Lower leg skin (tissue), 4 donors: ENCODE measurements at places on chromosomes 1 and 21. TPM values are rescaled to one million over a fixed set of nuclear protein-coding genes. Genes with fewer than 3 reads are reported as not detected.
A peak's percentile ranks its signal among the peaks of the same experiment; 100 is the strongest.

- DNase-seq = no peak
These were observed 685 bp upstream of the VAMP4 start for GRCh38 chr1:171742577-171742922.

- no peak for DNase-seq
These were observed 134.6 kb upstream of the LRRC7 start for GRCh38 chr1:69433073-69433472.

- DNase-seq = peak; percentile 55
These were observed 520 bp downstream of the PLEKHN1 start for GRCh38 chr1:966704-967300.

DNA sequence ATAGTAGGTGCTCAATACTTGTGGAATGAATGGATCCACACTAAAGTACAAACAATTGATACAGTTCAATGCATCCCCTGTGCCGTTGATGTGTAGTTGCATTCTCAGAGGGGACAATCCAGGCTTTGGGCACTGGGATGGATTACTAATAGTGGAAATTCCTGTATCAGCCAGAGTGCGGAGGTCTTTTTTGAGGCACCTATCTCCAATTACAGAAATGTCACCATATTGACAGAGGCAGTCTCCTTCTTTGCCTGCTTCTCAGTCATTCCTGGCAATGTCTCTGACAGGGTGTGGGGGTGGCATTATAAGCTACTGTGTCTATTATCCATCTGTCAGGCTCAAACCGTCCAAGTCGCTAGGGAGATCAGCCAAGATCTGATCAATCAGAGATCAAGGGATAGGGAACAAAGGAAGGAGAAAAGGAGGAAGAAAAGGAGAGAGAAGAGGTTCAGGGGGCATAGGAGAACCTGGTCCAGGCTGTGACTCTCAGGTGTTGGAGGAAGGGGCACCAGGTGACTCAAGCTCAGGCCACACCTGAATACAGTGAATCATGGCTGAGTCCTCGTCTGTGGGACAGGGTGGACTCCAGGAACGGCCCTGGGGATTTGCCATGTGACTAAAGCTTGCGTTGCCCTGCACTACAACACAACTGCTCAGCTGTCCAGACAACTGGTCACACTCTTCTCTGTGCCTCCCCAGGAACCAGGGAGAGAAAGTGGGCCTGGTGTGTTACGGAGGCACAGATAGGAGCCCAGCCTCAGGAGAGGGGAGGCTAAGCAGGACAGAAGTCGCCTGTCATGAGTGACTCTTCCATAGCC lies 3.4 kb upstream of the LAMB3 start:
- DNase-seq = no peak

The SAMD13 gene
- total RNA-seq = 0.88 TPM

The SNRNP40 gene
- total RNA-seq = 57.7 TPM

- DNase-seq = no peak
These were observed 10.8 kb upstream of the SLC25A34 start for GRCh38 chr1:15724949-15725880.

DNA sequence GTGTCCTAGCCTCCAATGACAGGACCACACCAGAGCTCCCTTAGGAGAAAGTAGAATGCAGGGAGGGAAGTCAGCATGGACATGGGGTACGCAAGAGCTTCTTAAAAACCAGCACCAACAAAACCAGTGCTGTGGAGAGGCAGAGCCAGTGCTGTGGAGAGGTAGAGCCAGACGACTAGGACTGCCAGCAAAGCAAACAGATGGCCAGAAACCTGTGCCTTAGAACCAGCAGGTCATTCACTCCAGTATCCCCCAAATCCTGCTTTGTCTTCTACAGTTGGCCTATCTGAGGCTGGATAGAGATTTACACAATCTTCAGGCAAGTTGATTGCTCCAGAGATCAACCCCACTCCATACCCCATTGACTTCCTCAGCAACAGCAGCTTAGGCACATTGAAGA lies 459.9 kb upstream of the CAMK1G start:
- no peak for DNase-seq

DNA sequence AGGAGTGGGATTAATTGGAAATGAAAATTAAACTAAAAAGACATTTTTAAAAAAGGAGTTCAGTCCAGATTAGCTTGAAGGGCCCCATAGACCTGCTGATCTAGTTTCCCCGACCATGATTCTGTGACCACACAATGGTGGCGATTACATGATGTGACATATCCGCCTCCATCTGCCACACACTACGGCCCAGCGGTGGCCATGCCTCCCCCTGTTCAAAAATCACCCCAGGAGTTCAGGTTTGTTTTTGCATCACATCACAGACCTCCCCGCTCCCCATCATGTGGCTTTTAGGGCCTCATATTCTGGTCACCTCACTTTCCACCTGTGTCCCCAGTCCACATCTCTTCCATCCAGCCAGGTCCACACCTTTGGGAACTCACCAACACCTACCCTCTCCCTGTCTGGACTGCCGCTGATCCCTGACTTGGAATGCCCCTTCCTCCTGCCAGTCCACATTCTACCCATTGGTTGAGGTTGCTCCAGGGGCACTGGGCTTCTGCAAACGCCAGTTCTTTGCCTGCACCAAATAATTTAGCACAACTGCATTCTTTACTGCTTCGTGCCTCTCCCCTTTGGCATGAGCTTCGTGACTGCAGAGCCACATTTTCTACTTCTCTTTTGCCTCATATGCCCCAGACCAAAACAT lies 38.9 kb downstream of the CD247 start:
- no peak for DNase-seq

- no peak for DNase-seq
These were observed 37.7 kb downstream of the DHRS3 start for GRCh38 chr1:12580054-12580887.

The KCNA3 gene
- 0.54 TPM for total RNA-seq

- DNase-seq = no peak
These were observed 59.8 kb downstream of the ITPKB start for GRCh38 chr1:226679262-226679661.

- peak; percentile 89 for DNase-seq
These were observed 20.8 kb downstream of the KCNJ15 start for GRCh38 chr21:38277501-38278131.

DNA sequence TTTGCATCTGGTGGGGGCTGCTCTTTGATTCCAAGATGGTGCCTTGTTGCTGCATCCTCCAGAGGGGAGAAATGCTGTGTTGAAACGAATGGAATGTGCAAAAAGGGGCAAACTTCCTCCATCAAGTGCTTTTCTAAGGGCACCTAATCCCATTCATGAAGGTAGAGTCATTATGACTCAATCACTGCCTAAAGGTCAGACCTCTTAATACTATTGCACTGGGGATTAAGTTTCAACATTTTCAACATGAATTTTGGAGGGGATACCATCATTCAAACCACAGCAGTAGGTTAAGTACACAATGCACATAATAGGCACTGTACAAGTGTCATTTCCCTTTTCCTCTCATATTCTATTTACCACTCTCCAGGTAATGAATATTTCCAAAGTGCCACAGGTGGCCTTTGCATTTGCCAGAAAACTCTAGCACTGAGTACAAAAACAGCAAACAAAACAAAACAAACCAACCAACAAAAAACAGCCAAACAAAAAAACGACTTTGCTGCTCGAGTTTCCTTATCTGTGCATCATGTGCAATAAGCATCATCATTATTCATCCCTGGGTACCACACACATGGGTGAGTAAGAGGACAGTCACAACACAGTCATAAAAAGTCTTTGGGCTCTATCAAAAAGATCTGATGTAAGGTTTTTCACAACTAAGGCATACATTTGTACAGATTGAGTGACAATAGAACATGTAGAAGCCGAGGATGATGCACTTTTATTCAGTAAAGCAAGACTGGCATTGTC lies 42.5 kb downstream of the IFI44 start:
- no peak for DNase-seq

The TPTE gene
- total RNA-seq = not detected

DNA sequence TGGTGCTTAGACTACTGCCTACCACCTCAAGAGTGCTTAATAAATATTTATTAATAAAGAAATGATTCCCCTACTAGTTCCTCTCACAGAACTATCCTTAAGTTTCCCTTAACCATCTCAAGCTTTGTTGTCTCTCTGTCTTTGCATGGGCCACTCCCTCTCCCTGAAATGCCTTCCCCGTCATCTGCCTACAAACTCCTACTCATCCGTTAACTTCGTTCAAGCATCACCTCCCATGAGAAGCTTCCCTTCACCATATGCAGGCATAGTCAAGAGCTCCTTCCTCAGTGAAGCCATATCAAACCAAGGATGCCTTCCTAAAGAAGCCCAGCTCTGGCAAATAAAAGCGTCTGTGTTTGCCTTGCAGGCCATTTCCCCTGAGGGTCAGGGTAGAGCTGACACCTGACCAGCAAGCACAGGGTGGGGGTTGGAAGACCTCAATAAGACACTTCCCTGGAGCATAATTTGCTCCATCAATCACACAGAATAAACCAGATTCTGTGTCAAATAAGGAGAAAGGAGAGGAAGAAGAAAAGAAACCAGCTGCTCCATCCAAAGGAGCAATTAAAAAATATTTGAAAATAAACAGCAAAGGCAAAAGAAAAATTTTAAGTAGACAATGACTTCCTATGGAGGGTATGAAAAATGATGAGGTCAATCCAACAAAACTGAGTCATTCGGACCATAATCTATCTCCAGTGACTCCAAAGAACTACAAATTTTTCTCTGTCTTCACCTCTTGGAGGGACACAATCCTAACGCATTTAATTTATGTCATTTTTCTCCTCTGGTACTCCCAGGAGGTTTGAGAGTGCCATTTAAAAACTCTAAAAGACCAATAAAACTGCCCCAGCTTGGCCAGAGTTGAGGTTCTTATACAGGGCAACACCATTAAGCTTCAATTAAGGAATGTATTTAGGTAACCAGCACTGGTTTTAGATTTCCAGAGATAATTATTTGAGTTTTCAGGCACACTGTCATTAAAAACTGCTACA lies 303.6 kb downstream of the KCNH1 start:
- no peak for DNase-seq

DNA sequence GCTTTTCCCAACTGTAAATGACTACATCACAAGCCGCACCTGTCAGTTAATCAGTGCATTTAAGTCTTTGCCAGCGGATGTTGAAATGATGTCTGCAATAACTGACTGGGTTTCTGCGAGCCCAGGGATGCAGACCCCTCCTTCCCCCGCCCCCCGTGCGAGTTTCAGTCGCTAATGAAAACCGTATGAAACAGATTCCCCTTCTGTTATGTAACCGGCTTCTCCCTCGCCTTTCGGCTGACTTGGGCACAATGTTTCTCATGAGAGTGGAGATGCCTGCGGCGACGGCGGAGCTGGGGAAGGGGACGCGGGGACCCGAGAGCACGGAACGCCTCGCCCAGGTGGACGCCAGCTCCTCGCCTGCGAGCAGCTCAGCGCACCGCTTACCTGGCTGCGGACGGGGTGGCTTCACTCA lies 753 bp downstream of the KCNJ6 start:
- no peak for DNase-seq

The ERICH3 gene
- total RNA-seq = not detected

DNA sequence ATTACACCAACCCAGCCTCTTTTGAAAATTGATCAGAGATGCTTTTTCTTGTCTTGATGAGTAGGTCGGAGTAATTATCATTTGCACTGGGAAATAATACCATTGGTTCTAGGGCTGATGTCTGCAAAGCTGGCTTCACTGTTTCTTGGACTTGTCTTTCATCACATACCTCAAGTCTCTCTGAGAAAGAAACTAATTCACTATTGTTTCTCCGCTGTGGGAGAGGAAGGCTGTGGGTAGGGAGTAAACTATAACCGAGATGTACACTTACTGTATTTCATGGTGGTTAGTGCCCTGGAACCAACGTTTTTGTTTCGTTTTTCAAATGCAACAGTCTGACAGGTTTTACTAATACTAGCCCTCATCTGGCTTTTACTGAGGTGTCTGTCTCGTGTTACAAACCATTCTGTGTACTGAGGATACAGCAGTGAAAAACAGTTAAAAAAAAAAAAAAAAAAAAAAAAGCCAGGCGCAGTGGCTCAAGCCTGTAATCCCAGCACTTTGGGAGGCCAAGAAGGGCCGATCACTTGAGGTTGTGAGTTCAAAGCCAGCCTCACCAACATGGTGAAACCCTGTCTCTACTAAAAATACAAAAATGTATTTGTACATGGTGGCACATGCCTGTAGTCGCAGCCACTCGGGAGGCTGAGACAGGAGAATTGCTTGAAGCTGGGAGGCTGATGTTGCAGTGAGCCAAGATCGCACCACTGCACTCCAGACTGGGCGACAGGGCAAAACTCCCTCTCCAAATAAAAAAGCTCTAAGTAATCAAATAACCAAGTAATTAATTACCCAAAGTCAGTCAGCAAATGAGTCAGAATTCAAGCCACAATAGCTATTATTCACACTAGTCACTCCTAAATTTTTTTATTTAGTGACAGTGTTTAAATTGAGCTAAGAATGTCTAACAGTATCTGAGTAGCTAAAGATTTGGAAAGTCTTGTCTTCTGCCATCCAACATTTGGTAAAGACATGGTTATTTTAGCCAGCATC lies 23.3 kb downstream of the TOMM20 start:
- DNase-seq = no peak

- DNase-seq = no peak
These were observed 31.2 kb upstream of the COQ8A start for GRCh38 chr1:226908913-226909312.

- no peak for DNase-seq
These were observed at the start of gene CCDC190 for GRCh38 chr1:162861101-162861500. TSS of gene CCDC190 (minus strand) at chr1:162861175. CDS start at chr1:162859646, 1,529 bp downstream.

GRCh38 chr1:163271535-163271934 lies 50.2 kb upstream of the NUF2 start:
- no peak for DNase-seq

DNA sequence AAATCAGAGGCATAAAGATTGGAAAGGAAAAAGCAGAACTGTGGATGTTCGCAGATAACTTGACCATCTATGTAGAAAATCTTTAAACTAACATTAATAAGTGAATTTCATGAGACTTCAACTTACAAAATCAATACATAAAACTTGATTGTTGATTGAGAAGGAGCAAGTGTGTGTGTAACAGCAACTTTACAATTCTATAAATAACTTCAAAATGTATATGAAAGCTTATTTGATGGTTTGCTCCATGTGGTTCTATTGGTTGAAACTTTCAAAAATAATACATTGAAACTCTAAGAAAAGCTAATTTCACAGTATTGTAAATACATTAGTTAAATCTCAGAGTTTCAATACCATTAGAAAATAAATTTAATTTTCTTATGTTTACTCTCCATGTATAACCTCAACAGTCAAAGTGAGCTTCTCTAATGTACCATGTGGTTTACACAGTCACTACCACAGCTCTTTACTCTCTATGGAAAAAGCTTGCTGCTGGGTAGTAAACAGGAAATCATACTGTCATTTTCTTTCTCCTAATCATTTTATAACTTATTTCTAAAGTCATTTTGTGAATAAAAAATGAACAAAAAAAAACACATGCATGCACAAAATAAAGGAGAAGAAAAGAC lies 12.0 kb downstream of the AKT3 start:
- DNase-seq = no peak

DNA sequence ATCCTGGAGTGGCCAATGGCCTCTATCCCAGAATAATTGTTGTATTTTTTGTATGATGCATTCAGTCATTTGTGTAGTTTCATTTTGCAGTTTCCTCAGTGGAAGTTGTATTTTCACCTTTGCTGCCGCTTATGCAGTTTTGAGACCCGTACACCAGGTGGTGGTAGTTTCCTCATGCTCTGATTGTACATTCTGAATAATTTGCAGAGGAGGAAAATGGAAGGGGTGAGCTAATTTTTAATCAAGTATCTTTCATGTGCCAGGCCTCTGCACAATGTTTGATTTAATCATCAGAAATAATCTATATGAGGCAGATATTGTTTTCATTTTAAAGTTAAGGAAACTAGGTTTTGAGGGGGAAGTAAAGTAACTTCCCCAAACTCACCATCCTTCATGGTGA lies 29.5 kb downstream of the HLX start:
- no peak for DNase-seq
